ENCODE measurements at places on chromosomes 3 and 15.

- no peak for DNase-seq
Measured at GRCh38 chr3:108899530-108899929, 54.1 kb downstream of the GUCA1C start.

DNA sequence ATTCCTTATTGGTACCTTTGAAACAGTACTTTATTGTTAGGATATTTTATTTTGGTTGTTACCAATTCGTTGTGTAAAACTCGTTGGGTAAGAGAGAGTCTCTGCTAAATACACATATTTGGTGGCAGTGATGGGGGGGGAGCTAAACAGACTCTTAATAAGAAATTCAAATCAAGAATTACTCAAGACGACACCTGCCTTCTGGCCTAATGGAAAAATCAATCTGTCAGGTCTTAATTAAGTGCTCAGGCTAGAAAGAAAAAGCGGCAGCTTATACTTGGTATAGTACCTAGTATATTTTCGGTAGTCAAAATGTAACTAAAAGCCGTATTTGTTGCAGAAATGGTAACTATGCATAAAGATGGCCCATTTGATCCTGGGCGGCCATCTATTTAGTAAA is 18.2 kb downstream of the FOXP1 start:
- no peak for DNase-seq

- DNase-seq = no peak
Measured at GRCh38 chr3:53795789-53796560, 50.2 kb downstream of the CHDH start.

DNA sequence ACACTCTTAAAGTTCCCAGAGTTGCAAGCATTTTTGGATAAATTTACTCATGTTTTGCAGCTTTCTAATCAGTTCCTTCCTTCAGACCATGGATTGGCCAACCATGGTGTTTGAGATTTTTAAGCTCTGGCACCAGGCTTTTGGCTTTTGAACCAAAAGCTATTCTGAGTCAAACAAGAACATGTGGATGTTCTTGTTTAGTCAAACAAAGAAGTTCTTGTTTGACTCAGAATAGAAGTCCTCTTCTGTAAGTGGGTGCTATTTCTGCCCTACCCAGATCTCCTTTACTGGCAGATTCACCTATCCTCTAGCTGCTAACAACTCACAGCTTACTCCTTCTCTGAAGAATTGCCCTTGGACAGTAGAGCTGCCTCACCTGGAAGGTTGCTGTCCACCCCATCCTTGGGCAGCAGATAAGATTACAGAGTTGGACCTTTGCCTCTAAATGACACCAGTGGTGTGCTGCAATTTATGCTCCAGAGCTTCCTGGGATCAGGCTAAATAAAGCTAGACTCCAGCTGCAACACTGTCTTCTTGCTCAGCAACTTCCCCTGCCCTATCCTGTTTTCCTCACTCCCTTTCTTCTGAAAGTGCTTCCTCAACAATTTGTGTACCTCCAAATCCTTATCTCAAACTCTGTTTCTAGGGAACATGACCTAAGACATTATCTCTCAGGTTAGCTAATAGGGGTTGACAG is 65.6 kb downstream of the COL6A6 start:
- DNase-seq = no peak

GRCh38 chr3:120102674-120103073 is 8.4 kb upstream of the GSK3B start:
- DNase-seq = no peak

GRCh38 chr3:52367891-52368880 is 52.1 kb downstream of the DNAH1 start:
- DNase-seq = no peak

GRCh38 chr3:48560648-48561018 is 2.9 kb downstream of the UCN2 start:
- DNase-seq = no peak

- no peak for DNase-seq
Measured at GRCh38 chr15:89175617-89176191, 45.7 kb downstream of the RLBP1 start.

GRCh38 chr3:149581681-149582370 is 76.0 kb downstream of the WWTR1 start:
- DNase-seq = no peak

- DNase-seq = no peak
Measured at GRCh38 chr3:37500518-37500917, 326.1 kb upstream of the LRRFIP2 start.

- DNase-seq = no peak
Measured at GRCh38 chr3:186268616-186269448, 93.2 kb downstream of the DGKG start.

GRCh38 chr3:50674349-50675178 is at the start of gene DOCK3:
Gene DOCK3 (plus strand): TSS chr3:50674927. CDS start chr3:50675264, 337 bp downstream.
- DNase-seq = no peak

Data from suprapubic skin (tissue), 4 donors.